ENCODE measurements at places on chromosomes 6 and 20.

DNA sequence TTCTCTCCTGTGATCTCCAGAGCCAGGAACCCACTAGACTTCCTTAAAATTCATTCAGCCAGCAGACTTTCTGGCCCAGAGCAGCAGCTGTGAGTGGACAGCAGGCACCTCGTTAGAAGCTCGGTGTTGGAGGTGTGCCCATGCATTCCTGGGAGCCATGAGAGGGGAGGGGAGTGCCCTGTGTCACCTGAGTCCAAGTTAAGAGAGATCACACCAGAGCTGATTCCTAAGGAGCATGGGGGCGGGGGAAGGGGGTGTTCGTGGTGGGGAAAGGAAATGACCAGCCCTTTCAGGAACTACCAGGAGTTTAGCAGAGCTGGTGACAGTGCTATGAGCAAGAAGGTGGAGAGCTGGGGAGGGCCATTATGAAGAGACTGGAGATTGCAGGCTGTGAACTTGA lies 46.9 kb downstream of the GFRA4 start:
- no peak for DNase-seq

DNA sequence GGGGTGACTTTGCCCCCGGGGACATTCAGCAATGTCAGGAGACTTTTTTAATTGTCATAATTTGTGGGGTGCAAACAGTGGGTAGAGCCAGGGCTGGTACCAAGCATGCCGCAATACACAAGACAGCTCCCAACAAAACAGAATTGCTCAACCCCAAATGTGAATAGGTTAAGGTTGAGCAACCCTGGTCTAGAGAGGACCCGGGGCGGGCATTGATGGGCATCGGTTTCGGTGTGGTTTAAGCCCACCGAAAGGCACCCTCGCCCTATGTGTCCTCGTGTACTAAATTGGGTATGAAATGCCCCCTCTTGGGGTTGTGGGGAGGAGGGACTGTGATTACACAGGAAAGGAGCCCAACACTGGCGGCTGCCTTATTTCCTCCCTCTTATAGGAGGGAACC lies 36.0 kb downstream of the KIAA1755 start:
- DNase-seq = no peak

DNA sequence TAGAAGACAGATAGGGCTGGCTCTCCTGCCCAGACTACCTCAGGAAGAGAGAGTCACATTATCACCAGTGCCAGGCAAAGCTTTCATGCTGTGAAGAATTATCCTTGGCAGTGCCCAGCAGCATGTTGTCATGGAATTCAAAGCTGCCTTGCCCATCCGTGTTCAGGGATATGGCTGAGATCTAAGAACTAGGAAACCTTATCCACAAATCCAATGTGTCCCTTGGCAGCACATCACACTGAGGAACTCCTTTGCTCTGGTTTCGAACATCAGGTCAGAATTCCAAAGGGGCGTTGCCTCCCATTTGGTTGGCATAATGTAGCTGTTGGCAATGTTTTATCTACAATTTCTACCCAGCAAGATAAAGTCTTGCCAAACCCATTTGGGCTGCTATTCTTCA lies 52.7 kb downstream of the ADGRF1 start:
- no peak for DNase-seq

GRCh38 chr6:168158213-168158979 lies 79.4 kb upstream of the FRMD1 start:
- DNase-seq = no peak

DNA sequence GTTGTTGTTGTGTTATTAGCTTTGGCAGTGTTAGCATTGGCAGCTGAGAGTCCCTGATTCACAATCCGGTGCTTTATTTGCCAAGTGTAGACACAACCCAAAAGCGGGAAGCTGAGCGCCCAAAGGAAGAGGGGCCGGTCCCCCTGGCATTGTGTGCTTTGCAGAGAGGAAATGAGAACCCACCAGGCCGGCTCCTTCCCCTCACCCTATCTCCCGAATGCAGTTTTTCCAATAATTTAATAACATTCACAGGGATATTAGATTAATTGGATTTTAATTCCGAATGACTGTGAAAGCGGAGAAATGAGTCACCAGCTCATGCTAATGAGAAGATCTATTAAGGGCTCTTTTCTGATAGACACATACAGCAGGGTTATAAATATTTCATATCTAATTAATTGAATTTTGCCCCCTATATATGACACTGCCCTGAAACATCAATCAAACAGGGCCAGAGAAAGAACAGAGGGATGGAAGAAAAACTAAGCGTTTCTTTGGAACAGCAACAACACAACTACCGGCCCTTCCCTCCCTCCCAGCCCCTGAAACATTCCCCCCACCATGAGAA lies 143.8 kb downstream of the MBOAT1 start:
- no peak for DNase-seq

GRCh38 chr6:27133281-27134227 lies 113.9 kb upstream of the PRSS16 start:
- DNase-seq = no peak

DNA sequence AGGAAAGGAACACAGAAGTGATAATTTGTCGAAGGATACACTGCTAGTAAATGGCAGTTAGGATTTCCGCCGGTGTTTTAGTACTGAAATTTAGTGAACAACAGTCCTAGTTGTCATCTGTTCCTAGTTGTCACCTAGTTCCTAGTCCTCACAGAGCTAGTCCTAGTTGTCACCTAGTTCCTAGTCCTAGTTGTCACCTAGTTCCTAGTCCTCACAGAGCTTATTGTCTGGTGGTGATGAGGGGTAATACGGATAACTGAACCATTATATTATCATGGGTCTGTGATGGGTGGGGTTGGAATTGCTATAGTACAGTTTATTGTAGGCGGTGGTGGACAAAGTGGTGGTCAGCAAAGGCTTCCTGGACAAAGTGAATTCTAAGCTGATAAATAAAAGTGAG lies 1.8 kb downstream of the SNRNP48 start:
- DNase-seq = no peak

DNA sequence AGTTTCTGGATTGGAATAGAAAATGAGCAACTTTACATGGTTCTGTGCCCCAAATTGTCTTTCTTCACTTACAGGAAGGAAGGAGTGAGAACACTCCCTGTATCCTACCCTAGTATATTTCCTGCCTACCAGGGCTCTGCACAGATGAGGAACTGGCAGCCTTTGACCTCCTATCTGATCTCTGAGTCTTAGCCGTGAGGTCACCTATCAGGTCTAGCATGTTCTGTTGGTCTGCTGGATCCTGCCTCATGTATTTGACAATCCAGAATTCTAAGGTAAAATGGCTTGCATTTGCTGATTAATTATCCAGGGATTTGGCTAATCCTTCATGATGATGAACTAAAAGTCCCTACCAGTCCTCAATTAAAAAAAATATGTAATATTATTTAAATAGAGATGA lies 35.0 kb upstream of the TRAM2 start:
- DNase-seq = no peak

- DNase-seq = no peak
These were observed 551.2 kb downstream of the QKI start for GRCh38 chr6:163965426-163966348.

DNA sequence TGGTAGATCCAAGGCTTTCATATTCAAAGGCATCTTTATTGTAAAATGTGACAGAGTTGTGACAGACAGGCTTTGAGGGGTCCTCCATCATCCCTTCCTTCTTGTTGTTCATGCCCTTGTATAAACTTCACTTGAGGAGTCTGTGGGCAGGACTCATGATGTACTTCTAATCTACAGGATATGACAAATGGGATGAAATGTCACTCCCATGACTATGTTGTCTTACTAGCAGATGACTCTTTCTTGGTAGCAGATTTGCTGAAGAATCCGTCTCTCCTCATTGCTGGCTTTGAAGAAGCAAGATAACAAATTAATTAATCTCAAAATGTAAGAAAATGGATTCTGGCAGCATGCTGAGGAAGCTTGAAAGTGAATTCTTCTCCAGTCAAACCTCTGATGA lies 566.1 kb downstream of the TFAP2B start:
- no peak for DNase-seq

All from activated T-cell treated with anti-CD3 and anti-CD28 coated beads for 24 hours (primary cell).